Ascending aorta (tissue), 2 donors: ENCODE measurements at places on chromosomes 13 and 19.

DNA sequence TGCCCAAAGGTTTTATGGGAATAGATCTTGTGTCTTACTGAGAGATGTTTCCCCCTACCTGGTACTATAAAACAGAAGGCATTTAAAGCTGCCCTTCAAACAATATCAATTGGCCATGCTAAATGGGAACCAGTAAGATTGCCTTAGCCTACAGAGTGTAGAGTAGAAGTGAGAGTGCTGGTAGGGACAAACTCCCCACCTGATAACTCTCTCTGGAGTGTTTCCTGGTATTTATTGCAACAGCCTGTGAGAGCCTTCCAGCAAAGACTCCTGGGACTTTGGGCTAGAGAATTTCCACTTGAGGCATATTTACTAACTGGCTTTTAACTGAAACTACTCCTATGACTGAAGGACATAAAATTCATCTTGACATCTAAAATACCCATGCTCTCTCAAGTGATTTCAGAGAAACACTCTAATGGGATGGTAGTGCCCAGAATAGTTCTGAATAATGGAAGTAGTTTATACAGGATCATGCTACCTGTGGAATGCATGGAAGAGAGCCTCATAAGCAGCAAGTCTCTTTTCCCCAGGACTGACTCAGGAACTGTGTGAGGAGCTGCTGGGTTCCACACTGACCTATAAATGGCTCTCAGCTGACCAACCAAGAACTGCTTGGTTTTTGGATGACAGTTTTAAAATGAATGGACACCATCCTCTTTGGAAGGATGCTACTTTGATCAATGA lies 132.7 kb upstream of the SLITRK5 start:
- no peak for DNase-seq
- no peak overlapping the region for H3K4me3 ChIP-seq
- H3K27ac ChIP-seq: no peak overlapping the region
- H3K27me3 ChIP-seq: no peaks in the 10 kb centered on the region
- H3K4me1 ChIP-seq: no peaks in the 10 kb centered on the region

GRCh38 chr19:29988351-29988750 lies 46.3 kb downstream of the URI1 start:
- no peaks in the 10 kb centered on the region for H3K4me1 ChIP-seq
- no peak overlapping the region for H3K27ac ChIP-seq
- H3K27me3 ChIP-seq: no peaks in the 10 kb centered on the region

DNA sequence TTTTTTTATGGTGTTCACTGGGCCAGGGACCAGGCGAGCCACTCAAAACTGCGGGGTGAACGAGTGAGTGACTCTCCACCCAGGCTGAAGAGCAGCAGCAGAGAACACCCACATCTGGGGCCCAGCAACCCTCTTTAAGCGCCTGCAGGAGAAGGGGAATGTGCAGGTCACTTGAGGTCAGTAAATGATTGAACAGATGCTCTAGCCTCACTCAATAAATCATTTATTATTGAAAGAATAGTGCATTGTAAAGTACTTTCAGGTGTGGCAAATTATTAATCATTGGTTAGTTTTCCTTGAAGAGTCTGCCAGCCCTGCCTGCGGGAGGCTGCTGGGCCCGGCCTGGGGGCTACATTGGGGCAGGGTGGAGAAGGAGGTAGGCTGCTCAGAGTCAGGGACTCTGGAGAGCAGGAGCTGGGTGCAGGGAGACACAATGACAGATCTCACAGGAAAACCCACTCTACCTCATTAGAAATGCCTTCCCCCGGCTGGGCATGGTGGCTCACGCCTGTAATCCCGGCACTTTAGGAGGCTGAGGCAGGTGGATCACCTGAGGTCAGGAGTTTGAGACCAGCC lies 42.5 kb downstream of the ABCC4 start:
- no peak for DNase-seq
- no peaks in the 10 kb centered on the region for H3K27me3 ChIP-seq
- no peak overlapping the region for H3K27ac ChIP-seq
- H3K36me3 ChIP-seq: no peaks in the 10 kb centered on the region
- no peaks in the 10 kb centered on the region for H3K4me1 ChIP-seq

DNA sequence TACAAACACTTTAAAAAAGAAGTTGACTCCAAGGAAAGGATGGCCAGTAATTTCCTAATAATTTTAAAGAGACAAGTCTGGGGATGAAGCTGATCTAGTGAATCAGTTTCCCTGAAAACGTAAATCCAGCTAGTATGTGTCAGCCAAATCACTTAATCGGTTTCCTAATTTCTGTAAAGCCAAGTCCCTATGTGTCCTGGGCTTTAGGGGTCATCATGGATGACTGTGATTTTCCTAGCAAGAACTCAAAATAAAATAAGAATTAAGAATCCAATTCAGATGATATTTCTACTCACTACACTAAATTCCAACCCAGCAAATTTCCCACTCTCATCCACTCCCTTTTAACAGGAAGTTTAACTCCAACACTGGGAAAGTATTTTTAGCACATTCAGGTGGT lies 35.9 kb downstream of the ELF1 start:
- no peaks in the 10 kb centered on the region for H3K27me3 ChIP-seq
- H3K27ac ChIP-seq: peak overlapping the region; percentile 73
- peak overlapping the region; percentile 41 for H3K4me3 ChIP-seq

DNA sequence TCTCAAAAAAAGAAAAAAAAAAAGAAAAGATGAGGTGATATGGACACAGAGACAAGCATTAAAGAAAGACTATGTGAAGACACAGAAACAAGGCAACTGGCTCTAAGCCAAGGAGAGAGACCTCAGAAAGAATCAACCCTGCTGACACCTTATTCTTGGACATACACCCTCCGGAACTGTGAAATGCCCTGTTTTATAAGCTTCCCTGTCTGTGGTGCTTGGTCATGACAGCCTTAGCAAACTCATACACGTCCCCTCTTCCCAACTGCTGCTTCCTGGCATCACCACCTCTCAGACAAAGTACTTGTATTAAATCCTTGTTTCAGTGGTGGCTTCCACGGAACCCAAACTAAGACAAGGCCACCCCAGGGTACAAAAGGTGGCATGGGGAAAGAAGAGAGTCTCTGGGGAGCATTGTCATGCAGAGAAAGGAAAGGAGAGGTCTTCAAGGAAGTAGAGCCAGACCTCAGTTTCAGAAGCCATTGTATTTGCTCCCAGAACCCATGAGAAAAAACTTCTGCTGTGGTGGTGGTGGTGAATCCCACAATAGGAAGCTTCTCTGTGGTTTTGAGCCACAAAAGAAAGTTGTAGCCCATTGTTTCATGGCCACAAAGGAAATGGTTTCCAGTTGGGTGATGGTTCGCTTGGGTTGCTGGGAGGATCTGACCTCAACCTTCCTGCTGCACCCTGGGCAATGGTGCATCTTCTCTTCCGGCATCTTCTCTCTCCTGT lies 16.3 kb upstream of the TSPAN16 start:
- no peak for DNase-seq
- no peaks in the 10 kb centered on the region for H3K27me3 ChIP-seq
- no peaks in the 10 kb centered on the region for H3K4me1 ChIP-seq
- no peaks in the 10 kb centered on the region for H3K36me3 ChIP-seq

DNA sequence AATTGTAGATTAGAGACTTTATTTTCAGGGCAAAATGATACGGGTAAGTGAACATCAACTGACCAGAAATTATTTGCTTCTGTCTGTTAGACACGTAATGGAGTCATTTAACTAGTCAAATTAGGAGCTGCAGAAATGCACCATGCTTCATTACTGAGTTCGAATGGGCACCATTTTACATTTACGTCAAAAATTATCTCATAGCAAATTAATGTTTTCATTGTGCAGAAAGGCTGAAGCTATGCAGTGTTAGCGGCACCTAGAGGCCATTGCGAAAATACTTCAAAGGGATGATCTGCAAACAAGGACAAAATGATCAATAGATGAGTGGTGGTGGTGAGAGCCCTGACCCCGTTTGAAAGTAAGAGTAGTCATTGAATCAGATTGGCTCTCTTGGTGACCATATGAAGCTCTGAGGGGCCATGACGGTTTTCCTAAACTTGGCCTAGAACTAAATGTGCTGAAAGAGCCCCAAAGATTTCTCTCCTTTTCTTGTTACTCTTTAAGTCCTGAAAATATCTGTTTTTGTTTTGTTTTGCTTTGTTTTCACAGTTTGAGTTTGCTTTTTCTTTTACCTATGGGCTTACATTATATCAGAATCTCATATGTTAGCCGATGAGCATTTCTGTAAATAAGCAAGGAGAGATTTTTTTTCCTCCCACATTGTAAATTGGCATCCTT lies 277.9 kb downstream of the ZNF536 start:
- no peaks in the 10 kb centered on the region for H3K36me3 ChIP-seq
- H3K4me1 ChIP-seq: no peaks in the 10 kb centered on the region
- no peak for DNase-seq
- H3K27ac ChIP-seq: no peak overlapping the region
- no peak overlapping the region for H3K4me3 ChIP-seq

- H3K27ac ChIP-seq: no peak overlapping the region
- no peaks in the 10 kb centered on the region for H3K36me3 ChIP-seq
- H3K27me3 ChIP-seq: no peaks in the 10 kb centered on the region
- H3K4me1 ChIP-seq: no peaks in the 10 kb centered on the region
- H3K4me3 ChIP-seq: no peak overlapping the region
These were observed 934.3 kb downstream of the DIAPH3 start for GRCh38 chr13:59229401-59229800.

DNA sequence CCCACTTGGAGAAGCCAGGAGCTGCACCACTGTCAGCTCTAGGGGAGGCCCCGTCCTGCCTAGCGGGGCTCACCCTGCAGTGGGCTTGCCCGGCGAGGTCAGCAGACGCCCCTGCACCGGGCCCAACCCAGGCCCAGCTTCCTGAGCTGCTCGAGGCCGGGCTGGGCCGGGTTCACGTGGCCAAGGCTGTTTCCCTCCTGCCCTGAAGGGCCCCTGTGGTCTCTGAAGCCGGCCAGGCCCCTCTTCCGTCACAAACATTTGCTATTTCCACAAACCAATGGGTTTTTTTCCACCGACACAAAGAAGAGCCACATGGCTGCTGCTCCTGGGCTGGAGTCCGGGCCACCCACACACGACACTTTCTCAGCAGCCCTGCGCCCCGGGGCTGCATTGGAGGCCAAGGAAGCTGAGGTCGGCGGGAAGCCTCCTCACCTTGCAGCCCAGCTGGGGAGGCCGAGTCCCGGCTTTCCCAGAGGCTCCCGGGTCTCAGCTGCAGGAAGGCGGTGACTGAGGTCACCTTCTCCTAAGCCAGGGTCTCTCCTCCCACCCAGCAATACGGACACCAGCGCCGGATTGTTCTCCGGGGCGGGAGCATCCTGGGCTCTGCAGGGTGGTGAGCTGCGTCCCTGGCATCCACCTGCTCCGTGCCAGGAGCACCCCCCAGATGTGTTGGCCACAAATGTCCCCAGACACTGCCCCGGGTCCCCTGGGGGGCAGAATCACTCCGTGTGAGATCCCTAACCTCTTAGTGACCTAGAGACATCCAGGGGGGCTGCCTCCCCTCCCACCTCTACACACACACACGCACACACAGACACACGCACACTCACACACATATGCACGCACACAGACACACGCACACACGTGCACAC lies 80.5 kb downstream of the GADD45B start:
- no peaks in the 10 kb centered on the region for H3K36me3 ChIP-seq
- no peak overlapping the region for H3K4me3 ChIP-seq
- H3K27me3 ChIP-seq: no peaks in the 10 kb centered on the region
- peaks cover 4% of the 10 kb centered on the region for H3K4me1 ChIP-seq
- peak overlapping the region; percentile 78 for H3K27ac ChIP-seq
- DNase-seq: no peak

GRCh38 chr19:5799247-5800241 lies 5.3 kb upstream of the NRTN start:
- no peaks in the 10 kb centered on the region for H3K36me3 ChIP-seq
- no peak overlapping the region for H3K27ac ChIP-seq
- DNase-seq: no peak
- H3K27me3 ChIP-seq: peaks cover 10% of the 10 kb centered on the region
